Activated CD4-positive, alpha-beta memory T cell treated with anti-CD3 and anti-CD28 coated beads, Interleukin-2, amount 10 ng/mL, durations not matched to agents 7 days and 5 days (primary cell): ENCODE measurements at places on chromosomes 2 and 18. TPM values are rescaled to one million over a fixed set of nuclear protein-coding genes. Genes with fewer than 3 reads are reported as not detected.
A peak's percentile ranks its signal among the peaks of the same experiment; 100 is the strongest.

- H3K36me3 ChIP-seq: peaks cover 94% of the 10 kb centered on the region
- DNase-seq: no peak
- H3K27me3 ChIP-seq: no peaks in the 10 kb centered on the region
- no peak overlapping the region for H3K4me3 ChIP-seq
Measured at GRCh38 chr2:196137271-196137670, 34.1 kb downstream of the STK17B start.

GRCh38 chr2:47272905-47273758 lies 118.0 kb upstream of the STPG4 start:
- no peak overlapping the region for H3K4me3 ChIP-seq
- H3K36me3 ChIP-seq: no peaks in the 10 kb centered on the region
- peaks cover 1% of the 10 kb centered on the region for H3K4me1 ChIP-seq
- DNase-seq: no peak
- H3K27me3 ChIP-seq: no peaks in the 10 kb centered on the region

DNA sequence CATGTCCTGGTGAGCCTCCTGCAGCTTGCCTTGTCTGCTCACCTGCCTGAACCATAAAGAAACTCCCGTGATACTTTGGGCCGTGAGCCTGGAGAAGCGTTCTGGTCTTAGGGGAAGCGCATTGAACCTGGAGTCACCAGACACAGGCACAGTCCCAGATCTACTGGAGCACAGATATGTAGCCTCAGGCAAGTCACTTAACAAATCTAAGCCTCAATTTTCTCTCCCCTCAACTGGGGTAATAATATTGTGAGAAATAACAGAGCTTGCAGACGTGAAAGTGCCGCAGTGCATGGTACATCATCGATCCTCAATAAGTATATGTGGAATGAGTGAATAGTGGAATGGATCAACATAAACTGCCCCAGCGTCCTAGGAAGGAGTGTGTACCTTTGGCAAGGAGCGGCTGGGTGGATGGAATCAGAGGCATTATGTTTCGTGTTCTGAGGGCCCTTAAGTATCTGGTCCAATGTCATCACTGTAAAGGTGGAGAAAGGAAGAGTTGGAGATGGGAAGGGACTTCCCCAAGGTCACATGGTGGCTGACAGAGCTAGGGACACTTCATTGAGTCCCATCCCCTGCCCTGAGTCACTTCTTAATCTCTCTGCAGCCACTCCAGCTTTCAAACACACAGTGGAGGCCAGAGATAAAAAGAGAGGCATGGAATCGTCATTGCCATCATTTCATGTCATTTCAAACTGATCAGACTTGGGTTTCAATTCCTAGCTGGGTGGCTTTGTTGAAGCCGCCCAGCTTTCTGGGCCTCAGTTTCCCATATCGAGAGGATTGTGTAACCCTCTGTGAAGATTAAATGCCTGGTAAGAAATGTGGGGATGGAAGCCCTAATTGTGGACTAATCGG lies 172.4 kb downstream of the DDX1 start:
- no peak overlapping the region for H3K27ac ChIP-seq
- no peaks in the 10 kb centered on the region for H3K4me1 ChIP-seq
- H3K36me3 ChIP-seq: no peaks in the 10 kb centered on the region

- H3K4me3 ChIP-seq: no peak overlapping the region
- H3K36me3 ChIP-seq: no peaks in the 10 kb centered on the region
- H3K4me1 ChIP-seq: no peaks in the 10 kb centered on the region
- no peaks in the 10 kb centered on the region for H3K27me3 ChIP-seq
Measured at GRCh38 chr18:8868276-8868675, 162.9 kb downstream of the MTCL1 start.

GRCh38 chr2:207387001-207387571 lies 142.7 kb upstream of the CREB1 start:
- no peak overlapping the region for H3K4me3 ChIP-seq
- peaks cover 3% of the 10 kb centered on the region for H3K27me3 ChIP-seq
- no peak for DNase-seq
- H3K36me3 ChIP-seq: peaks cover 3% of the 10 kb centered on the region

- H3K36me3 ChIP-seq: no peaks in the 10 kb centered on the region
- peaks cover 3% of the 10 kb centered on the region for H3K27me3 ChIP-seq
- DNase-seq: no peak
- H3K27ac ChIP-seq: no peak overlapping the region
- no peaks in the 10 kb centered on the region for H3K4me1 ChIP-seq
Measured at GRCh38 chr2:109448946-109449788, 164.6 kb downstream of the SEPTIN10 start.

GRCh38 chr18:6543330-6543908 lies 128.7 kb upstream of the L3MBTL4 start:
- no peaks in the 10 kb centered on the region for H3K36me3 ChIP-seq
- H3K4me3 ChIP-seq: no peak overlapping the region
- H3K27ac ChIP-seq: no peak overlapping the region
- H3K4me1 ChIP-seq: no peaks in the 10 kb centered on the region

- H3K4me3 ChIP-seq: no peak overlapping the region
- H3K27ac ChIP-seq: no peak overlapping the region
- H3K27me3 ChIP-seq: peaks cover 2% of the 10 kb centered on the region
- H3K4me1 ChIP-seq: peaks cover 61% of the 10 kb centered on the region
- H3K36me3 ChIP-seq: peaks cover 42% of the 10 kb centered on the region
Measured at GRCh38 chr2:160425434-160426151, 68.0 kb downstream of the RBMS1 start.

- no peak overlapping the region for H3K27ac ChIP-seq
- peaks cover 34% of the 10 kb centered on the region for H3K4me1 ChIP-seq
- peaks cover 8% of the 10 kb centered on the region for H3K36me3 ChIP-seq
- H3K4me3 ChIP-seq: no peak overlapping the region
Measured at GRCh38 chr2:8285081-8285480, 396.8 kb upstream of the ID2 start.

DNA sequence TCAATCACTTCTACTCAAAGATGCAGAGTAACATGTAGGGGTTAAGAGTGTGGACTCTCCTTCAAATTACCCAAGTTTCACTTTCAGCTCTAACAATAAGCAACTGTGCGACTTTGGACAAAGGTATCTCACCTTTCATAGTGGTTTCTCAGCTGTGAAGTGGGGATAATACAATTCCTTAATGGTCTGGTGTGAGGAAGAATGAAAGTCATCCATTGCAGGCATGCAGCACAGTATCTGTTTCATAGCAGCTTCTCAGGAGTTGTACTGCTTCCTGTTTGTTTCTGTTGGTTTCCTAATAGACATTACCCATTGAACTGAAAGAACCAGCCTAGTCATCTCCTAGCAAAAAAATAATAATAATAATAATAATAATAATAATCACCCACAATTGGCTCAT lies 74.4 kb downstream of the DDX18 start:
- H3K4me3 ChIP-seq: no peak overlapping the region
- no peaks in the 10 kb centered on the region for H3K36me3 ChIP-seq
- H3K27ac ChIP-seq: no peak overlapping the region

GRCh38 chr2:172878260-172878659 lies 142.6 kb downstream of the RAPGEF4 start:
- no peaks in the 10 kb centered on the region for H3K36me3 ChIP-seq
- peaks cover 20% of the 10 kb centered on the region for H3K27me3 ChIP-seq
- H3K27ac ChIP-seq: no peak overlapping the region

GRCh38 chr2:222582928-222583327 lies 73.0 kb downstream of the FARSB start:
- H3K27ac ChIP-seq: no peak overlapping the region
- no peaks in the 10 kb centered on the region for H3K27me3 ChIP-seq
- no peak for DNase-seq
- peaks cover 2% of the 10 kb centered on the region for H3K4me1 ChIP-seq

- H3K27me3 ChIP-seq: no peaks in the 10 kb centered on the region
- no peaks in the 10 kb centered on the region for H3K4me1 ChIP-seq
- no peaks in the 10 kb centered on the region for H3K36me3 ChIP-seq
- H3K4me3 ChIP-seq: no peak overlapping the region
- no peak for DNase-seq
Measured at GRCh38 chr18:31302991-31303390, 15.0 kb upstream of the DSG1 start.

GRCh38 chr2:157418239-157418641 lies 25.6 kb downstream of the CYTIP start:
- peak overlapping the region; percentile 96 for H3K27ac ChIP-seq
- no peak for DNase-seq
- H3K4me3 ChIP-seq: peak overlapping the region; percentile 68

DNA sequence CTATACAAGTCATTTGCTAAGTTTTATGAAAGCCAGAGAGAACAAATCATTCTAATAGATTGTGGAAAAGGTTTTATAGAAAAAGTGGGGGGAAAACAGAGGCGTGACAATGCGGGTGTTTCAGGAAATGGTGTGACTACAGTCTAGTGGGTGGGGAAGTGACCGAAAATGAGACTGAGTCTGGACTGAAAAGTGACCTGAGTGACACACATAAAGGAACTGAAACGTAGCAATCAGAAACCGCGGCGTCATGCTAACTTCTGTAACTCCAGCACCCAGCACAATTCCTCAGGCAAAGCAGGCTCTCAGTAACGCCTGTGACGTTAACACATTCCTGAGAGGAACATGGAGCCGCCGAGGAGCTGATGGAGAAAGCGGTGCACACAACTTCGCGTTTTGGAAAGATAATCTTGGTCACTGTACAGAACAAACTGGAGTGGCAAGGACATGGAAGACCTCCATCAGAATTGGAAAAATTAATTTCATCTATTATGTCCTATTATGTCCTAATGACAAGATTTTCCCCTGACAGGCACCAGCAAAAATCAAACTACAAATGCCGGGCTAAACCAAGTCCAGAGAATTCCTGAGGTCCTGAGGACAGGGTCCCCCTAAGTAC lies 1.4 kb upstream of the CD226 start:
- H3K27ac ChIP-seq: no peak overlapping the region
- peak; percentile 69 for DNase-seq
- no peaks in the 10 kb centered on the region for H3K27me3 ChIP-seq
- H3K4me1 ChIP-seq: peaks cover 43% of the 10 kb centered on the region

DNA sequence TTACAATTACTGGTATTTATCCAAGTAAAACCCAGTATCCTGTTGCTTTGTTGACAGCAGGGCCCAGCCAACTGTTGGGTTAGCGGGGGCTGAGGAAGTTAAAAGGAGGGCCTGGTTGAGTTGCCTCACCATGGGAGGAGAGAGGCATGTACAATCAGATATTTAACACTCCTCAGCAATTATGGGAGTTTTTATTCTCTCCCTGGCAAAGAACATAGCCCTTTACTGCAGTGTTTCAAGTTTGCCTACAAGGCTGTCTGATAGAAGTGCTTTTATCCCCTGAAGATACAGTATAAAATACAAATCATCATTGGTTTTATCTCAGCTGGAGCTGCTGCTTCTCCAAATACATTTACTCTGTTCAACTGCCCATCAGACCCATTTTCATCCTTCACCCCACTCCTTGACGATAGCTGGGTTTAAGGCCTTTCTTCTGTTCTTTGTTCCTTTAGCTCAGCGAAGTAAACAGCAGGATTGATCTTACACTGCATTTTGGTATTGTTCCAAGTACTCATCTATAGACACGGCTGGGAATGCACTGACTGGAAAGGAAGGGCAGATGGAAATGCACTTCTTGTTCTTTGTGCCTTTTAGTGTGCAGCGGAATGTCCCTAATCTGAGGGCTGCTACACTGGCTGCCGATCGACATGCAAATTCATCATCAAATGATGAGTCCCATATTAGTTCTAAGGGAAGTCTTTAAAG lies 402.5 kb upstream of the SPRED2 start:
- no peaks in the 10 kb centered on the region for H3K36me3 ChIP-seq
- H3K4me1 ChIP-seq: no peaks in the 10 kb centered on the region
- no peaks in the 10 kb centered on the region for H3K27me3 ChIP-seq
- DNase-seq: no peak
- H3K4me3 ChIP-seq: no peak overlapping the region
- H3K27ac ChIP-seq: no peak overlapping the region

DNA sequence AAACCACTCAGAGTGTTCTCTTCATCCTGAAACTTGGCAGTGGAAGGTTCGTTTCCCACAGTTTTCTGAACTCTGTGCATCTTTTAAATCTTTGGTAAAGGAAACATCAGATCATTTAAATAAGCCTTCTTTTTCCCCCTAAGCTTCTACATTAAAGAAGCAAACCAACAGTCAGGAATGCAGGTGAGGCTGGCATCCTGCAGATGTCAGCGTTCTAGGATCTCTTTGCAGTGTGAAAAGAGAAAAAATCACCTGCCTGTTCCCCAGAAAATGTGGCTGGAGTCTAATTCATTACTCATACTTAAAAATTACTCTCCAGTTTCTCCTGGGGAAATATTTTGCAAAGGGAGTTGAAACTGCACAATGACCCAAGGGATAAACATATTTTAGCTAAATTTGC lies 64.5 kb upstream of the ZCCHC2 start:
- H3K27ac ChIP-seq: no peak overlapping the region
- no peaks in the 10 kb centered on the region for H3K36me3 ChIP-seq
- peaks cover 8% of the 10 kb centered on the region for H3K4me1 ChIP-seq
- no peak for DNase-seq

GRCh38 chr2:6073191-6074088 lies 381.3 kb downstream of the SOX11 start:
- H3K36me3 ChIP-seq: no peaks in the 10 kb centered on the region
- H3K4me3 ChIP-seq: no peak overlapping the region
- H3K27ac ChIP-seq: no peak overlapping the region
- no peak for DNase-seq
- H3K4me1 ChIP-seq: no peaks in the 10 kb centered on the region

- no peak for DNase-seq
- H3K4me3 ChIP-seq: peak overlapping the region; percentile 9
- H3K36me3 ChIP-seq: peaks cover 68% of the 10 kb centered on the region
- H3K27me3 ChIP-seq: no peaks in the 10 kb centered on the region
Measured at GRCh38 chr18:63410792-63411191, 11.5 kb downstream of the VPS4B start.

DNA sequence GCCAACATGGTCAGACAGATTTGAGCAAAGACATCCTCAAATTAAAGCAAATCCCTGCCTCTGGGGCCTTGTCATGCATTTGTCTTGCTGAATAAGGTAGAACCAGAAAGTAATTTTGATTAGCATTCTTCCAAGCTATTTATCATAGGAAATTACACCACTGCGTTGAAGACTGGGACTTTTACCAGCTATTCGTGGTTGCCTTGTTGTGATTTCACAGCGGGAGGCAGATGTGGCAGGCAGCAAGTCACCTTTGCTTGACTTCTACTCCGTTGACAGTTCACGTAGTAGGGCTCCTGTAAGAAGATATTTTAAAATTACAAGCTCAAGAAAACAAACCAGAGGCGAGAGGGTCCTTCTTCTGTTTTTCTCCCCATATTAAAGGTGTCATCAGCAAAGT lies 80.6 kb downstream of the EN1 start:
- H3K27me3 ChIP-seq: peaks cover 10% of the 10 kb centered on the region
- no peaks in the 10 kb centered on the region for H3K4me1 ChIP-seq
- no peak for DNase-seq
- no peak overlapping the region for H3K27ac ChIP-seq

GRCh38 chr2:80638783-80639182 lies 334.2 kb upstream of the LRRTM1 start:
- no peak for DNase-seq
- no peak overlapping the region for H3K27ac ChIP-seq
- H3K4me1 ChIP-seq: no peaks in the 10 kb centered on the region

GRCh38 chr2:219688560-219689445 lies 61.4 kb downstream of the SLC4A3 start:
- peaks cover 21% of the 10 kb centered on the region for H3K27me3 ChIP-seq
- DNase-seq: no peak
- no peak overlapping the region for H3K4me3 ChIP-seq
- no peak overlapping the region for H3K27ac ChIP-seq
- H3K36me3 ChIP-seq: no peaks in the 10 kb centered on the region

SPP2 gene
- not detected for total RNA-seq

SLC4A5 gene
- total RNA-seq: 3.4 TPM

CRYGC gene
- total RNA-seq: not detected

RAB27B gene
- 5.0 TPM for total RNA-seq

OSR1 gene
- not detected for total RNA-seq

RTP5 gene
- total RNA-seq: 0.13 TPM

ARHGEF33 gene
- 0.28 TPM for total RNA-seq

UGT1A10 gene
- total RNA-seq: not detected

C2orf78 gene
- total RNA-seq: not detected

RAX gene
- not detected for total RNA-seq

NT5C1B gene
- total RNA-seq: not detected
